Right lobe of liver (tissue), 6 donors: ENCODE measurements at places on chromosomes 6 and 20. TPM values are rescaled to one million over a fixed set of nuclear protein-coding genes. Genes with fewer than 3 reads are reported as not detected.

Gene UNC5CL
- 12.9 TPM for total RNA-seq

Gene MMP24
- 0.98 TPM for total RNA-seq

Gene C20orf141
- total RNA-seq: not detected

Gene CPNE5
- 0.19 TPM for total RNA-seq

Gene TRIM40
- total RNA-seq: 5.2 TPM

- no peaks in the 10 kb centered on the region for H3K36me3 ChIP-seq
- no peak for DNase-seq
- no peaks in the 10 kb centered on the region for H3K4me1 ChIP-seq
- no peaks in the 10 kb centered on the region for H3K27me3 ChIP-seq
- H3K27ac ChIP-seq: no peak overlapping the region
Measured at GRCh38 chr6:80478030-80478429, 371.6 kb downstream of the BCKDHB start.

GRCh38 chr6:14547284-14547998 lies 429.9 kb downstream of the CD83 start:
- H3K36me3 ChIP-seq: no peaks in the 10 kb centered on the region
- no peak overlapping the region for H3K27ac ChIP-seq
- H3K4me1 ChIP-seq: no peaks in the 10 kb centered on the region
- H3K4me3 ChIP-seq: no peak overlapping the region
- no peaks in the 10 kb centered on the region for H3K27me3 ChIP-seq
- no peak for DNase-seq

- no peak for DNase-seq
- no peaks in the 10 kb centered on the region for H3K27me3 ChIP-seq
- no peaks in the 10 kb centered on the region for H3K4me1 ChIP-seq
- H3K4me3 ChIP-seq: no peak overlapping the region
- no peak overlapping the region for H3K27ac ChIP-seq
Measured at GRCh38 chr6:130964289-130964688, 98.8 kb downstream of the EPB41L2 start.

GRCh38 chr6:20732896-20733295 lies 198.6 kb downstream of the CDKAL1 start:
- no peaks in the 10 kb centered on the region for H3K36me3 ChIP-seq
- H3K4me3 ChIP-seq: no peak overlapping the region
- no peak for DNase-seq
- H3K27me3 ChIP-seq: no peaks in the 10 kb centered on the region

DNA sequence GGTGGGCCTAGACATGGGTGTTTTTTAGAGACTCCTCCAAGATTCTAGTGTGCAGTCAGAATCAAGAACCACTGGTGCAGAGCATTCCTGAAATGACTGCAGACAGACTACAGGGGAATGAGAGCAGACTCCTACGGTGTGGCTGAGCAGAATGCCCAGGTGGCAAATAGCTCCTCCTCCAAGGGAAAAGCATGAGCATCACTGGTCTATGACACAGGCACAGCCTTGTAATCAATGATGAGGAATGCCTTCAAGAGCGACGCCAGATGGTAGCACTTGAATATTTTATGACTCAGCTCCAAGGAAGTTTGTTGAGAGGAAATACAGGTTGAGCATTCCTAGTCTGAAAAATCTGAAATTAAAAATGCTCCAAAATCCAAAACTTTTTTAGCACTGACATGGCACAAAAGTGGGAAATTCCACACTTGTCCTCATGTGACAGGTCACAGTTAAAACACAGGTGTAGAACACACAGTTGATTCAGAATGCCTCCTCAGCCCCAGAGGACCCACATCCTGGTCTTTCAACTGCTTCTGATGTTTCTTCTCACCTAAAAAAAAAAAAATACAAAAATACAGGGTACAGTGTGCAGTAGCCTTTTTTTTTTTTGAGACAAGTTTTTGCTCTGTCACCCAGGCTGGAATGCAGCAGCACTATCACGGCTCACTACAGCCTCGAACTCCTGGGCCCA lies 10.6 kb upstream of the FAM8A1 start:
- H3K36me3 ChIP-seq: no peaks in the 10 kb centered on the region
- H3K4me1 ChIP-seq: no peaks in the 10 kb centered on the region
- no peaks in the 10 kb centered on the region for H3K27me3 ChIP-seq
- H3K27ac ChIP-seq: no peak overlapping the region

DNA sequence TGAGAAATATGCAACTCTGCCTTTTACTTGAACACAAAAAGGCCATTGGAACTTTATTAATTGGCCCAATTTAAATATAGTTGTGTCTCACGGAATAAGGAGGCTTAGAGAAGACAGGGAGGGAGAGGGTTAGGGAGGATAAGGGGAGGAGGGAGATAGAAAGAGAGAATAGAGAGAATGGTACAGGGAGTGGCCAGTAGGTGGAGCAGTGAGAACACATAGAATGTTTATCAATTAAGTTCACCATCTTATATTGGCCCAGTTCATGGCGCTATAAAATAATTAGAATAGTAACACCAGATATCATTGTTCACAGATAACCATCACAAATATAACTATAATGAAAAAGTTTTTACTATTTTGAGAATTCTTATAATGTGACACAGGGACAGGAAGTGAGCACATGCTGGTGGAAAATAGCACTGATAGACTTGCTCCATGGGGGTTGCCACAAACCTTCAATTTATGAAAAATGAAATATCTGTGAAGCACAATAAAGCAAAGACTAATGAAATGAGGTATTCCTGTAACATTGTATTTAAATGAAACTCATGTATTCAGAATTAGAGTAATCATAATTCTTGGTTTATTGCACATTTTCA lies 374.1 kb upstream of the MANEA start:
- H3K36me3 ChIP-seq: no peaks in the 10 kb centered on the region
- no peaks in the 10 kb centered on the region for H3K4me1 ChIP-seq
- DNase-seq: no peak
- no peaks in the 10 kb centered on the region for H3K27me3 ChIP-seq
- H3K27ac ChIP-seq: no peak overlapping the region

DNA sequence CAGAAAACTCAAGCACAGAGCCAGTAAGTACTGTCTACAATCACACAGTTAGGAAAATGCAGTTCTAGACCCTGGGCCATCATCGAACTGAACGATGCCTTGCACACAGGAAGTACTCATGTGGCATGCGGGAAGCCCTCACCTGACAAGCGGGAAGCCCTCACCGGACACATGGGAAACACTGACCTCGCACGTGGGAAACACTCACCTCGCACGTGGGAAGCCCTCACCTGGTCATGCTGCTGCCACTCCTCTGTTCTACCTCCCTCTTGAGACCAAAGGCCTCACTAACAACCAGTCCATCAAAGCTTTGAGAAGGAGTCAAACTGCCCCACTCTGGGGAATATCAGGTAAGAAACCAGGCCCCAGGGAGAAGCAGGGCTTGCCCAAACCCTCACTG lies 105.6 kb upstream of the PTPRT start:
- no peak for DNase-seq
- no peak overlapping the region for H3K27ac ChIP-seq
- H3K4me3 ChIP-seq: no peak overlapping the region
- no peaks in the 10 kb centered on the region for H3K36me3 ChIP-seq
- no peaks in the 10 kb centered on the region for H3K4me1 ChIP-seq

GRCh38 chr6:51299621-51300380 lies 481.1 kb downstream of the TFAP2B start:
- H3K27ac ChIP-seq: no peak overlapping the region
- no peaks in the 10 kb centered on the region for H3K36me3 ChIP-seq
- H3K4me3 ChIP-seq: no peak overlapping the region

GRCh38 chr6:113805173-113805790 lies 51.9 kb upstream of the MARCKS start:
- no peak overlapping the region for H3K4me3 ChIP-seq
- no peaks in the 10 kb centered on the region for H3K36me3 ChIP-seq
- H3K27ac ChIP-seq: no peak overlapping the region
- no peak for DNase-seq

- no peaks in the 10 kb centered on the region for H3K4me1 ChIP-seq
- no peak for DNase-seq
- H3K4me3 ChIP-seq: no peak overlapping the region
- no peak overlapping the region for H3K27ac ChIP-seq
Measured at GRCh38 chr6:38355519-38355918, 284.2 kb downstream of the BTBD9 start.

DNA sequence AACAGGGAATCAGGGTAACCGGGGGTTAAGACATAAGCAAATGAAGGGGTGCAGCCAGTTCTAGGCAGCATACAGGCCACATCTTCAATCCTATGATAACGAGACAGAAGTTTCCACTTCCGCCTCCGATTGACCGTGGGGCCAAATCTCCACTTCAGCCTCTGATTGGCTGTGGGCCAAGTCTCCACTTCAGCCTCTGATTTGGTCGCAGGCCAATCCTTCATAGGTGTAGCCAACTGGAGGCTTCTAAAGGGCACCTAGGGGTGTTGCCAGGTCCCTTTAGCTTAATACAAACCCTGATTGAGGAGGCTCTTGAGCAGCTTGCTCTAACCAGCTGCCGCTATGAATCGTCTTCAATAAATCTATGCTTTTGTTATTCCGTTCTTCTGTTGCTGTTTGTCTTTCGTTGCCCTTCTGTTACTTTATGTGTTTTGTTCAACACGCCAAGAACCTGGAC lies 2.1 kb upstream of the ERGIC3 start:
- no peaks in the 10 kb centered on the region for H3K36me3 ChIP-seq
- H3K27me3 ChIP-seq: no peaks in the 10 kb centered on the region
- no peaks in the 10 kb centered on the region for H3K4me1 ChIP-seq
- H3K4me3 ChIP-seq: no peak overlapping the region
- H3K27ac ChIP-seq: no peak overlapping the region

DNA sequence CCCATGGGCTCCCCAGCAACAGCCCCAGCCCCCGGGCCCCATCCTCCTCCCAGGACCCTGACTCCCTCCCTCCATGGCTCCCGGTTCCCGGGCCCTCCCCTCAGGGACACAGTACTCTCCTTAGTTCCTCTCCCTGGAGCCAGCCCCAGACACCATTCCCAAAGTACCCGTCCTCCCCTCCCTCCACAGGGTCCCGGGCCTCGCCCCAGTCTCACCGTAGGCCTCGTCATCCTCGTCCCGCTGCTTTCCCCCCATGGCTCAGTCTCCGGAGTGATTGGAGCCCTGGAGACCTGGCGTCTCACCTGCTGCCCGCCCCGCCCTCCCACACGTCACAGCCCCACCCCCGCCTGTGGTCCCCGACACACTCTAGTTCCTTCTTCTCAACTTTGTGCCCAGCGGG lies at the start of gene SLC44A4:
TSS of gene SLC44A4 (minus strand) at position 272 of the 400 bp plus-strand sequence. CDS start at position 255, 17 bp downstream.
- no peak within 1 kb of the TSS for H3K4me3 ChIP-seq
- no peak for DNase-seq
- no peaks in the 10 kb centered on the region for H3K27me3 ChIP-seq
- no peak within 1 kb of the TSS for H3K27ac ChIP-seq

- DNase-seq: no peak
- H3K27ac ChIP-seq: no peak overlapping the region
- no peak overlapping the region for H3K4me3 ChIP-seq
- no peaks in the 10 kb centered on the region for H3K36me3 ChIP-seq
- no peaks in the 10 kb centered on the region for H3K4me1 ChIP-seq
Measured at GRCh38 chr20:24446811-24447210, 22.6 kb upstream of the SYNDIG1 start.

GRCh38 chr6:99588618-99589289 lies 17.9 kb upstream of the PRDM13 start:
- DNase-seq: peak; percentile 78
- peak overlapping the region; percentile 46 for H3K4me3 ChIP-seq
- no peaks in the 10 kb centered on the region for H3K4me1 ChIP-seq
- no peaks in the 10 kb centered on the region for H3K36me3 ChIP-seq

GRCh38 chr6:26394289-26394688 lies 7.8 kb upstream of the BTN3A1 start:
- H3K27ac ChIP-seq: no peak overlapping the region
- no peaks in the 10 kb centered on the region for H3K4me1 ChIP-seq
- H3K4me3 ChIP-seq: no peak overlapping the region
- H3K27me3 ChIP-seq: no peaks in the 10 kb centered on the region
- DNase-seq: no peak

GRCh38 chr6:3987576-3987975 lies 91.4 kb downstream of the FAM217A start:
- no peak overlapping the region for H3K4me3 ChIP-seq
- no peak for DNase-seq
- no peak overlapping the region for H3K27ac ChIP-seq

DNA sequence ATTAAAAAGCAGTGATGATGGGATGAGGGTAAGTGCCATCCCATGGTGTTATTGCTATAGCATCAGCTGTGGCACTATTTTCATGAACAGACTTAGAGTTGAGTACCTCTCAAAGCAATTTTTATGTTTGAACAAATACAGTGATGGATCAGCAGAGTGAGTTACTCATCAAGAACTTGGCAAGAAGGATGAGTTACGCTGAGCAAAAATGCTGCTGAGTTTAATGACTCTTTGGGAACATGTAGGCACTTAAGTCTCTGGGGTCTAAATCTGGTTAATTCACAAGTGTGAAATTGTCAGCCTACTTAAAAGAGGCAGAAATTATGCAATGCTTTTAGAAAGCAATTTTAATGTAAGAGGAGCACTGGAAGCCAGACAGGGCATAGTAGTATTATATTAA lies 78.5 kb upstream of the AHI1 start:
- H3K27ac ChIP-seq: no peak overlapping the region
- H3K4me1 ChIP-seq: no peaks in the 10 kb centered on the region
- H3K27me3 ChIP-seq: no peaks in the 10 kb centered on the region
- no peak overlapping the region for H3K4me3 ChIP-seq
- no peaks in the 10 kb centered on the region for H3K36me3 ChIP-seq
- DNase-seq: no peak

- no peak overlapping the region for H3K27ac ChIP-seq
- no peak for DNase-seq
- no peak overlapping the region for H3K4me3 ChIP-seq
- peaks cover 1% of the 10 kb centered on the region for H3K36me3 ChIP-seq
Measured at GRCh38 chr6:126134491-126134890, 148.2 kb downstream of the TRMT11 start.

GRCh38 chr20:2817341-2817726 lies 1.2 kb downstream of the TMEM239 start:
- H3K27me3 ChIP-seq: peaks cover 18% of the 10 kb centered on the region
- no peak overlapping the region for H3K27ac ChIP-seq
- H3K4me1 ChIP-seq: no peaks in the 10 kb centered on the region

DNA sequence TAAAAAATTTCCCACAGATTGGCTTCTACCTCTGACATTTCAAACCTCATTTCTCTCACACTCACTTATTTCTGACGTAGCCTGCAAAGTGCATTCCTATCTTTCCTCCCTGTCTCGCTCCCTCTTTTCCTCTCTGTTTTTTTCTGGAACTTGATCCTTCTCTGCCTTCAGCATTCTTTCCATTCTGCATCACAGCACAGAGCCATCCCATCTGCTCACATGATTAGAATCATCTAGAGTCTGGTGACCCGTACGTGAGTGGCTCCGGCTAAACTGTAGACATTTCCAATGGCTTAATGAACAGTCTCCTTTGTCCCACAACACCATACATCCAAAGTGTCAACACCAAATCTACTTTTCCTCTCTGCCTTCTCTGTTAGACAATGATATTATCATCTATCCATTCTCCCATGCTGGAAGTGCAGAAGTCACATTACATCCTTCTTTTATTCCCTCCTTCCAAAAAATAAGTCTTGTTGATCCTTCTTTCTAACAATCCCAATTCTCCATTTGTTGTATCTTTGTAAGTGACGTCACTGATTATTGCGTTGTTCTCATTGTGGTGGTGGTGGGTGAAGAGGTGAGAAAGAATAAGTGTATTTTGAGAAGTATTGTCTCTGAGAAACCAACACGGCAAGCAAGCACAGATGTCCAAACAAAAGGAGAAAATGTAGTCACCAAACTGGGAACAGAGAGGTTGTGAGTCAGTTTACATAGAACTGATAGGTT lies 41.6 kb downstream of the OPRM1 start:
- no peaks in the 10 kb centered on the region for H3K27me3 ChIP-seq
- no peaks in the 10 kb centered on the region for H3K36me3 ChIP-seq
- no peaks in the 10 kb centered on the region for H3K4me1 ChIP-seq
